ENCODE measurements at places on chromosomes 6 and 20.

GRCh38 chr6:10886691-10887502 is at the start of gene SYCP2L:
Gene SYCP2L (plus strand): TSS chr6:10887052. CDS start chr6:10887127, 75 bp downstream.
- DNase-seq = peak; percentile 66

DNA sequence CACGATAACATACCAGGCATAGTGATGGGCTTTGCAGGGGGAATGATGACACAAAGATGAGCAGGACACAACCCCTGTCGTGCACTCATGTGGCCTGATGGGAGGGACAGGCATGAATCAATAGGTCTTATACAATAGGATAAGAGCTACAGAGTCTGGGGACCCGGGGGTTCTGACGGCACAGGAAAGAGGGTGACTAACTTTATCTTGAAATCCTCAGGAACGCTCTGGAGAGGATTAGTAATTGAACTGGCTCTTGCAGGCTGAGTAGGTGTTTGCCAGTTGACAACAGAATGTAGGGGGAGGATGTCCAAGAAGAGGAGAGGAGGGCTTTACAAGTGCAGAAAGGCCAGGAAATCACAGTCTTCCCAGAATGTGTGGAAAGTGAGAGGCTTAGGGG is 219.9 kb upstream of the ECI2 start:
- DNase-seq = peak; percentile 55

GRCh38 chr6:33147807-33148666 is 44.2 kb downstream of the COL11A2 start:
- DNase-seq = peak; percentile 69

DNA sequence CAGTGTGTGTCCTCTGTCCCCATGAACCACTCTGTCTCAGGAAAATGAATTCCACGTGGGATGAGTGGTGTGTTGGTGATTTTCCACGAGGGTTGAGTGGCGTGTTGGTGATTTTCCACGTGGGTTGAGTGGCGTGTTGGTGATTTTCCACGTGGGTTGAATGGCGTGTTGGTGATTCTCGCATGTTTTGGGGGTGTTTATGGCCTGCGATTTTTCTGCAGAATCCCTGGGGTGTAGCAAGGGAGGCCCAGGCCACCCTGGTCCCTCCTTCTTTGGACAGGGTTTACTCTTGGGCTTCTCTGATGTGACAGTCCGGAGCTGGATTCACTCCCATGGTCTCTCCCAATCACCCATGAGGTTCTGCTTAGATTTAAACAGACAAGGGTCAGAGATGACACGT is 90.6 kb upstream of the FRMD1 start:
- DNase-seq = no peak

DNA sequence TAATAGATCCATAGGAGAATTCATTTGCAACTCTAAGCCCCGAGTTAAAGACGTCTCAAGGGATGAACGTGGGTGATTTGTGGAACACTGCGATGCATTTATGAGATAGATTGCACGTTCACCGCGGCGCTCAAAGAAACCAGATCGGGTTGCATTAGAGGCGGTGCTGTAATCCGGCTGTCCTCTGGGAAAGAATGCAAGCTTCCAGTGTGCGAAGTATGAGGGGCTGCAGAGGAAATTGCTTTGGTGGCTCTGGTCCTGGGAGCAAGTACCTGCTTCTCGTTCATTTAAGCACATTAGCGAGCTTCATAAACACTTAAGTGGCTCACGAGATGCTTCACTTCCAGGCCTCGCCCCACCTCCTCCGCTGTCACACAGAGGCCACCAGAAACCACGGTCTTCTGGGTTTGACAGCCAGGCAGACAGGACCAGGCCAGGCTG is 182.3 kb downstream of the CDH4 start:
- peak; percentile 49 for DNase-seq

- DNase-seq = no peak
Measured at GRCh38 chr6:159062976-159063375, 18.2 kb upstream of the TAGAP start.

- peak; percentile 93 for DNase-seq
Measured at GRCh38 chr6:150492941-150493340, 106.7 kb upstream of the PLEKHG1 start.

DNA sequence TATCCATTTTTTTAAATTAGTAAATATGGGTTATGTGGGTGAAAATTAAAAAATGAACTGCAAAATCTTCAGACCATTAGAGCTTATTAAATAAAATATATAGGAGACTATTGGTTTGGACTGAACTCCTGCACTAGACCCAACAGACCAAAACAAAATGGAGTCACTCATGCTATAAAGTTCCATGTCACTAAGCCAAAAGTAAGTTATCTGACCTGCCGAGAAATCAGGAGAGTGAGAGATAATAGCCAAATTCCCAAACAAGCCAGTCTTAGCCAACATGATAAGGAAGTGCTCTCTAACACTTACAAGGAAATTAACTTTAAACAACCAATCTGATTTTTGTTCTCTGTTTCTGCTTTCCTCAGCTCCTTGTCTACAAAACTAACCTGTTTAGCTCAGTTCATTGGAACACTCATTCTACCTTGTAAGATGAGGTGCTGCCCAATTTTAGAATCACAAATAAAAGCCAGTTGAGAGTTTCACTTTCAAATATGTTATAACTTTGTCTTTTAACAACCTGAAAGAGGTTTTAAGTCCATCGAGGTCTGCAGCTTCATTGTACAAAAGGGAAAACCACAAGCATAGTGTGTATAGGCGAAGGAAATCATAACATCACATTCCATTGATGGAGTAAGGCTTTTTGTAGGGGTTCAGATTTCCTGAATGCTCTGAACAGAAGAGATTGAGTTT is 220.5 kb downstream of the TENT5A start:
- peak; percentile 1 for DNase-seq

DNA sequence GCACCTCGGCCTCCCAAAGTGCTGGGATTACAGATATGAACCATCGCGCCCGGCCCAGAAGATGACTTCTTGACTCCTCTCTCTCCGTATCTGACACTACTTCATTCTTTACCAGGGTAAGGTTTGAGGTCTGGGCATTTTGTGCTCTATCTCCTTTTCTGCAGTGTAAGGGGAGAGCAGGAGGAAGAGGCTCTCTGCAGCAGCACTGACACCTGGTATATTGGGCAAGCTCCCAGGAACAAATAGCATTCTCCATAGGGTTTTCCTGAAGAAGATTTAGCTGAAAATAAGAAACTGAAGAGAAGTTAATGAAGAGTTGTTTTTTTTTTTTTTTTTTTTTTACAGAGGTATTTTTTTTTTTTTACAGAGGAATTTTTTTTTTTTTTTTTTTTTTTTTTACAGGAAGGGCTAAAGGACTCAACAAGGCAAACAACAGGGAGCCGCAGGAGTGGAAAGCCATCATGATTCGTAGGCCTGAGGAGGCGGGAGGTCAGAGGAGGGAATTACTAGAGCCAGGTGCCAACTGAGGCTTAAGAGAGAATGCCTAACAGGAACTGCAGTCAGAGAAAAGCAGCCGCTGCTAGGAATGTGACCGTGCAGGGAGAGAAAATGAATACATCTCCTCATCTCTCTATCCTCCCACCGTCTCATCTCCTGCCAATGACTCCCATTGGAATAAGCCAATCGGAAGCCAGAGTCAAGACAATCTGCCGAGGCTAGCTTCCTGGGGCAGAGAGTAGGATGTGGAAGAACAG is 34.7 kb upstream of the ADGRF4 start:
- DNase-seq = no peak

GRCh38 chr6:133891149-133891926 is 2.4 kb downstream of the TCF21 start:
- peak; percentile 55 for DNase-seq

DNA sequence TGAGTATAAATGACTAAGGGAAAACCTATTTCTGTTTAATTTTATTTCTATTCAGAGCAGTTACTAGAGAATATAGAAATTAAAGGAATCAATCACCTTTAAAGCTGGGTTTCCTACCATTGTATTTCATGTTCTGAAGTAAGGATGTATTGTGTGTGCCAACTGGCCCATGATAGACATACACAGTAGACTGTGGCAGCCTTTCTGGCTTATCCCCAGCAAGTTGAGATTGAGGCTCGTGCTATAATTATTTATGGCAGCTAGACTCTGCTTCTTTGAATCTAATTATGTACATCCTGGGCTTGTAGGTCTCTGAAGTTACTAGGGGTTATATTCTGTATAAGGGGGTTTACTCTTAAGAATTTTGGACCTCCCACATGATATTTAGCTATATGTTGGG is 44.4 kb downstream of the ZNF292 start:
- no peak for DNase-seq

GRCh38 chr6:62246087-62246486 is 39.9 kb downstream of the KHDRBS2 start:
- DNase-seq = no peak

DNA sequence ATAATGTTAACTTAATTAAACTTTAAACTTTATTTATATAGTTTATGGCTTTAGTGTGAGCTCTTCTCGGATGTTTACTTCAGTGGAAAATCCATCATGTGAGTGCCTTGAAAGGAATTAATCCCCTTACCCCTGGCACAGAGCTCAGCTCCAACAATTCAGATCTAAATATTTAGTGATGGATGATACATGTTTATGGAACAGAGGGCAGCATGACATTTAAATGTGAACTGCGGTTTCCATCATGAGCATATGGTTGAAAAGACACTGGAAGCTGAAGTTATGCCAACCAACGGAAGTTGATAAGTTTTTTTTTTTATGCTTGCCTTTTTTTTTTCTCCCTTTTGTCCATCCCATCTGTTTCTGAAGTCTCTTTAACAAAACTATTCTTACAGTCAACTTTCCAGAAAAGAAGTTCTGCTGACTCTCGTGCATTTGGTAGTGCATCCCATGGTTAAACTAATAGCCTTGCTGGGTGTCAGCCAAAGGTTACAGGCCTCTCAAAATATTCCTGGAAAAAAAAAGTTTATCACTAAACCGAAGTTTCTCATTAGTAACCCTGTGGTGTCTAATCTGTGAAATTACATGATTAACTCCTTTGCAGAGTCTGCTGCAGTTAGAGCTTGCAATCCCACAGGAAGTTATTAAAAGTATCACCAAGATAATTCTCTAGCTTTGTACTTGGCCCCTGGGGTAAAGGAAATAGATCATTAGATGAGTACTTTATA is 243.9 kb upstream of the TCF21 start:
- DNase-seq = peak; percentile 72

- DNase-seq = no peak
Measured at GRCh38 chr6:101090281-101090680, 209.2 kb upstream of the ASCC3 start.

- DNase-seq = no peak
Measured at GRCh38 chr20:63587256-63587655, 13.2 kb upstream of the HELZ2 start.

GRCh38 chr20:44650771-44651433 is 597 bp downstream of the ADA start:
- DNase-seq = peak; percentile 13

DNA sequence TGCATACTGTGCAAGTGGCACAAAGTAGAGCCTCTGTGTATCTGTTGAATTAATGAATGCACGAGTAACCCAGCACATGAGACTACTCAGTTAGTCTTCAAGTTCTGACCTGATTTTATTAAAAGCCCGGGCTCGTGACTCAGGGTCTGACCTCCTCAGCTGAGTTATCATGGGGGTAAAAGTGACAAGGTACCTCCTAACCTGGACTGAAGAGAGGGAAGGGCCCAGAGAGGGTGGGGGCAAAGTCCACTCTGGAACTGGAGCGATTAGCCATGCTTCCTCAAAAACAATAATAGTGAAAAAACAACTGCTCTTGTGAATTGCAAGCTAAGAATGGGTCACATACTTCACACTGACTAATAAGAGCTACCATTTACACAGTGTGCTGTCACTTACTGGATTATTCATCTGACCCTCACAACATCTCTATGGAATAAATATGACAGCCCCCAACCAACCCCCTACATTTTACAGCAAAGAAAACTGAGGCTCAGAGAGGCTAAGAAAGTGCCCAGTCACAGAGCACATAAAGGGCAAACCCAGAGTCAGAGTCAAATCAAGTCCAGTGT is 26.7 kb downstream of the TRERF1 start:
- no peak for DNase-seq

DNA sequence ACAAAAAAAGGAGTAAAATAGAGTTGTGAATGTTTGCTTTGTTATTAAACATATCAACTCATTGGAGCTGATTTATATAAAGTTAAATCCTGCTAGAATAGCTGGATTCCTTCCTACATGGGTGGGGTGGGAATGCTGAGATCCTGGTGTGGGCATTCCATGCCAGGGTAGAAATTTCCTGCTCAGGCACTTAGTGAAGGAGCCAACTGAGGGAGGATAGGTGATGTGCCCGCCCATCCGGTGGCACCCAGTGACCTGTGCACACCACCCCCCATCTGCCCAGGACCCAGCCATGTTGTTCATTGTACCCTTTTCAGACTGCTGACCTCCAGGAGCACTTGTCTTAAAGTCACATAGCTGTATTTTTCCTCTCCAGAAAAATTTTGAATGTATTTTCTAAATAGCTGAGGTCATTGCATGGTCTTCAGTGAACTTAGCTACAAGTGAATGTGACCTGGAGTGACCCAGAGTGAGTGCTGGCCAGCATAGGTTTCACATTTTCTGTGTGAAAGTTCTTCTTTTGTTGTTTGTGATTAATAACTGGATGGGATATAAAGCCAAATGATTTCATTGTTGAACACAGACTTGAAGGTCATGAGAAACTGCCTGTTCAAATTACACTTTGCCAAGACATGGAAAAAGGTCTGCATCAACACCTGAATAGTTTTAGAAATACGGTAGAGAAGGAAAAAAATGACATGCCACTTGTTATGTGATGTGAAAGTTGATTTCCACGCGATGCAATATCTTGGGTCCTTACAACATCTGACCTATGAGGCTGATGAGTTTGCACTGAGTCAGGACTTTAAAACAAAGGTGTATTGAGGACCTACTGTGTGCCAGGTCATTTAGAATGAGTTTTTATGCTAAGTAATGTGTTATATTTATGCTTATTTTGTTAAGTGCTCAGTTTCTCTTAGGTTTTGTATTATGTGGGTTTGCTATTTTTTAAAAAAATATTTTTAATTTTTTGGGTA is 77.2 kb downstream of the UTRN start:
- DNase-seq = no peak

DNA sequence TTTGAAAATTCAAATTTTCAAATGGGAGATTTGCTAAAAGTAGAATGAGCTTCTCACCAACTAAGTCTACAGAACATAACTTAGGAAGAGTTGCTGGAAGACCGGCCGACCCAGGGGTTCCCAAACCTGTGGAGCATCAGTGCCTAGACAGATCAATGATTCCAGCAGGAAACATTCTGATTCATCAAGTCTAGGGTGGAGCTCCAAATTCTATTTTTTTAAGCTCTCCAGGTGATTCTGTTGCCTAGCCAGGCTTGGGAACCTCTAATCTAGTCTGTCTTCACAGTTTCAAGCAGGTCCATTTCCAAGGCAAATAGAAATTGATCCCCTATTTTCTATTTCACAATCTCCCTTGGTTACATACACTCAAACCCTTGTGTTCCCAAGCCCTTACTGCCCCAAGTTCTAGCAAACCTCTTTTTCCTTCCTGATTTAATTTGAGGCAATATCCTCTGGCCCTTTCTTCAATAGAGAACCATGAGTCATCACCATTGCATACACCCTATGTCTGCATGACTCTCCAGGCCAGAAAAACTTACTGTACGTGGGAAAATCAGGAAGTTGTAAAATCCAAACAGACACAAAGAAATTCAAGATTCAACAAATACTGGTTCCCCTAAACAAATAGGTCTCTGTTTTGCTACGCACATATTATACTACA is 8.9 kb downstream of the ATXN1 start:
- DNase-seq = peak; percentile 78

GRCh38 chr6:82614518-82614917 is 250.9 kb downstream of the TPBG start:
- DNase-seq = no peak
